ENCODE measurements at places on chromosomes 12 and 14. TPM values are rescaled to one million over a fixed set of nuclear protein-coding genes. Genes with fewer than 3 reads are reported as not detected.

DNA sequence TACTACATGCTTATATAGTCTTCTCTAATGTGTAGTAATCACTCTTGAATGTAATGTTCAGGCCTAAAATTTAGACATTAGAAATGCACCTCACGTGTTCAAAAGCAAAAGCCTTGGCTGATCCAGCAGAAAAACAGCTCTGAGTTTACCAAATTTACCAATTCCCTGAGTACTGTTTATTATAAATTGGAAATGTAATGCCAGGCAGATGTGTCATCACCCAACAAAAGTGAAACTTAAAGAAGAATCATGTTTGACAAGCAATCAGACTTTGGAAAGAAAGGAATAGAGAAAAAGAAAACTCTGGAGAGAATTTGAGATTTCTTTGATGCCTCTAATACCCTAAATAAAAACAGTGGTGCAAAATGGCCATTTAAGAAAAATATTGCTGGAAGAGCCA, 26.5 kb upstream of the STRAP start:
- no peak for DNase-seq

The FAM181A gene
- total RNA-seq, result not detected

- no peak for DNase-seq
These were observed 96.3 kb upstream of the HIF1A start for GRCh38 chr14:61598980-61599379.

The C14orf39 gene
- total RNA-seq, result not detected

DNA sequence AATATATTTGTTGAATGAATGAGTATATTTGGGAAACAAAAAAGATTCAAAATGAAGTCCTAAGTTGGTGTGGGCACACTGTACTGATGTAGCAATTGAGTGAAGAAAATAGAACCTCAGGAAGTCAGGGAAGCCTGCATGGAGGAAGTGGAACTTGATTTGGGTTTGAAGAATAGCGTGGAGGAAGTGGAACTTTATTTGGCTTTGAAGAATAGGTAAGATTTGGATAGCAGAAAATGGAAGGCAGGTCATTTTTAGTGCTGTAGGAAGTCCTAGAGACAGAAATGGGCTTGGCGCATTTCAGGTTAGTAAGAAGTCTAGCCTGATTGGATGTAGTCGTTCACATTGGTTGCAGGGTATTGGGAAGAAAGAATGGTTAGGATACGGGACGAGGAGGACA, 5.4 kb downstream of the C12orf75 start:
- no peak for DNase-seq

DNA sequence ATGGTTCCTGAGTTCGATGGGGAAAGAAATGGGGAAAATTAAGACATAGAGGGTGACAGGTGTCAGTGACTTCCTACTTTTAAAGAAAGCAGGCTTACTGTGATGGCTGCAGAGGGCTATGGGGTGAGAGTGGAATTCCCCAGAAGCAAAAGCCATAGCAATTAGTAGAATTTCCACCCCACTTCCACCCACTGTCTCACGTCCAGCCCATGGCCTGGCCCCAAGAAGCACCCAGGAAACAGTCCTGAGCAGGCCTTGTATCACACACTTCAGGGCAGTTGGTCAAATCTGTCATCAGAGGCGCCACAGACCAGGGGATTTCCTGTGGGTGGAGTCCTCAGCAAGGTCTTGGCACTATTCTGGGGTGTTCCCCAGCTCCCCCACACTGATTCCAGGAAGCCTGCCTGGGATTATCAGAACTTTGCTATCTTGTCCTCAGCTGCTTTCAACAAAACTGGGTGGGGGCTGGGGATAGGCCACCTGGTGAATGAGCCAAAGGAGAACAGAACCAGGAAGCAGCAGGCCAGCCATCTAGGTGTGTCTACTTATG, 120.1 kb upstream of the CCND2 start:
- DNase-seq, result no peak

The CTSG gene
- 2.4 TPM for total RNA-seq

GRCh38 chr14:76500011-76500410, 124.1 kb downstream of the ESRRB start:
- DNase-seq, result no peak

The PIK3C2G gene
- total RNA-seq, result not detected

Measured in Right ventricle myocardium superior (tissue), 1 donor.